ENCODE measurements at places on chromosomes 2 and 18. TPM values are rescaled to one million over a fixed set of nuclear protein-coding genes. Genes with fewer than 3 reads are reported as not detected.

The GPR75 gene
- total RNA-seq = 1.1 TPM

- DNase-seq = no peak
Observed at GRCh38 chr2:123917241-123917640, 107.8 kb upstream of the CNTNAP5 start.

The BOK gene
- 13.1 TPM for total RNA-seq

- peak; percentile 75 for DNase-seq
Observed at GRCh38 chr18:48990481-48991318, 39.9 kb upstream of the SMAD7 start.

- no peak for DNase-seq
Observed at GRCh38 chr2:217271813-217272212, 411.9 kb upstream of the TNP1 start.

The EFR3B gene
- total RNA-seq = 1.1 TPM

DNA sequence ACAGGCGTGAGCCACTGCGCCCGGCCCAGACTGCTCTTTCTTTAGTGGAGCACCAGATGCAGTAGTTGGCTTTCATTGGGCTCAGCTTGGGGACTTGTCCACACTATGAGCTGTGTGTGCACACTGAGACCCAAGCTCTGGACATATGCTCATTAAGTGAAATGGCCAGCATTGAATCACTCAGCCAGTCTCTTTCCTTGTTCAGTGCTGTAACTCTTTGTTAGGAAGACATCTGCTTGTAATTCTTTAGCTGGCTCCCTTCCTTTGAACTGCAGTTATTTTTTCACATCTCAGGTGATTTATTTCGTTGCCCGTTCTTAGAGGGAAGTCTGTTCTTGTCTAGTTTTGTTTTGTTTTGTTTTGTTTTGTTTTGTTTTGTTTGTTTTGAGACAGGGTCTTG is 70.5 kb downstream of the CAB39 start:
- DNase-seq = no peak

The TMEM37 gene
- total RNA-seq = not detected

GRCh38 chr2:200839513-200839912 is 24.9 kb downstream of the CLK1 start:
- DNase-seq = no peak

GRCh38 chr2:234917211-234917975 is 34.4 kb upstream of the SH3BP4 start:
- DNase-seq = peak; percentile 50

DNA sequence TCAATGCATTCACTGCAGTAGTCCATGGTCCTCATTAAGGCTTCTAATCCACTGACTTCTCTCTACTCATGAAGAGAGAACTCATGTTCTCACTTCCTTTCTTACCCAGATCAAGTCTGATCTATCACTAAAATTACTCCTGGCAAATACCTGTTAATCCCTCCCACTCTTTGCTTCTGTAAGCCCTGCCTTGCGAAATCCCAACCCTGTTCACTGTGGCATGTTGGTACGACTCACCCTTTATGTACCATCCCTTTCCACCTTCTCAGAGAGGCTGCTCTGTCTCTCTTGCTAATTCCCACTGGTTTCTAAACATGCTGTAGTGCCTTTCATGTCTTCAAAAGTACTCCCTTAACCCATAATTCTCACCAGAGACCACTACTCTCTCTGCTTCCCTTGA is 272.2 kb upstream of the ACVR2A start:
- DNase-seq = no peak

DNA sequence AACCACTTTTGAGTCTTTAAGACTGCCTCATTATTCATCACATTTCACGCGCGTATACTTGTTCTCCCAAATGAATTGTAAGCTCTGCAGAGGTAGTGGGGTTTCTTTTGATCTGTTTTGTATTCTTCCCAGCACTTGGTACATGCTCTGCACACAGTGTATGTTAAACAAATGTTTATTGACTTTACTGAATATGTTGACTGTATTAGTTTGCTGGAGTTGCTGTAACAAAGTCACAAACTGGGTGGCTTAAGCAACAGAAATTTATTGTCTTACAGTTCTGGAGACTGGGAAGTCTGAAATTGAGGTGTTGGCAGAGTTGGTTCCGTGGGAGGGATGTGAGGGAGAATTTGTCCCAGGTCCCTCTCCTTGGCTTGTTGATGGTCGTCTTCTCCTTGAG is 65.1 kb downstream of the CDK15 start:
- no peak for DNase-seq

The DNER gene
- total RNA-seq = 126 TPM

GRCh38 chr2:173884025-173884802 is 81.0 kb downstream of the SP3 start:
- peak; percentile 64 for DNase-seq

The COL4A4 gene
- 1.4 TPM for total RNA-seq

The SLC4A3 gene
- 3.0 TPM for total RNA-seq

All from RPMI7951 (cell line).